Right atrium auricular region (tissue), 2 donors: ENCODE measurements at places on chromosomes 12 and 14.

- no peak for DNase-seq
Measured at GRCh38 chr14:73753887-73754795, 40.0 kb upstream of the PNMA1 start.

DNA sequence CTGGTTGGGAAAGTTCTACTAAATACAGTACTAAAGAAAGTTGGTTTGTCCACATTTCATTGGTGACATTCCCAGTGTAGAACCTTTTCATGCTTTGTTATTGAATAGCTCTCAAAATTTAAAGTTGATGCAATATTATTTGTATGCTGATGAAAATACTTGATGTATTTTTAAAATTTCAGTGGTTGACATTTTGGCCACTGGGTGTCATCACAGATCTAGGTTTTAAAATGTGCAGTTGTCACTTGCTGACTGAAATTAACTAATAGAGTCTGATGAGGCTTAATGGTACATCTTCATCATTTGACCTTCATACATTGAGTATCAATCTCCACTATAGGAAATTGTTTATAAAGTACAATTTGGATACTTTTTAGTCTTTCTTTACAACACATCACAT, 37.1 kb downstream of the CMAS start:
- DNase-seq, result no peak

GRCh38 chr14:39731912-39732311, 299.7 kb upstream of the FBXO33 start:
- no peak for DNase-seq

- DNase-seq, result no peak
Measured at GRCh38 chr12:74646831-74647230, 109.2 kb downstream of the ATXN7L3B start.

DNA sequence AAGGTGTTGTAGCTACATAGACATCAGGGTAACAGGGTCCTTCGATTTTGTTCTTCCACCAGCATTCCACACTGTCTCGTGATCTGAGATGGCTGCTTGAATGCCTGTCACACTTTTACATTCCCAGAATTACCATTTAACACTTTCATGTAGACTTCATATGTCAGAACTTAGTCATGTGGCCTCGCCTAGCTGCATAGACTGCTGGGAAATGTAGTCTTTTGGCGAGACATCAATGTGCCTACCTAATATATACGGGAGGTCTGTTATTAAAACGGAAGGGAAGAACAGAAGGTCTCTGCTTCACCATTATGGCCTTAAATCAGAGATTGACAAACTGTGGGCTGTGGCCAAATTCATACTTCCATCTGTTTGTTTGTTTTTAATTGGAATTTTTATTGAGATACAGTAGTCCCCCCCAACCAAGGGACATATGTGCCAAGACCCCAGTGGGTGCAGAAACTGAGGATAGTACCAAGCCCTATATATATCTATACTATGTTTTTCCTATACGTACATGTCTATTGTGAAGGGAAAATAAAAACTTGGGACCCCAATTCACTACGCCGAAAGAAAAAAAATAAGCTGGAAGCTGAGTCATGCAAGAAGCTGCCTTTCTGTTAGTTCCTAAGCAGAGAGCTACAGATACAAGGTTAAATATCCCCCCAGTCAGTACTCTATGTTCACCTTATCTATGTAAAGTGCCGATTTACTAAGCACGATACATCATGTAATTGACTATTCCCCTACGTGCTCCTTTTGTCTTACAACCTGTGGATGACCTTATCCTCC, 11.3 kb upstream of the HRK start:
- DNase-seq, result no peak

- no peak for DNase-seq
Measured at GRCh38 chr14:80078501-80078900, 132.8 kb downstream of the DIO2 start.

DNA sequence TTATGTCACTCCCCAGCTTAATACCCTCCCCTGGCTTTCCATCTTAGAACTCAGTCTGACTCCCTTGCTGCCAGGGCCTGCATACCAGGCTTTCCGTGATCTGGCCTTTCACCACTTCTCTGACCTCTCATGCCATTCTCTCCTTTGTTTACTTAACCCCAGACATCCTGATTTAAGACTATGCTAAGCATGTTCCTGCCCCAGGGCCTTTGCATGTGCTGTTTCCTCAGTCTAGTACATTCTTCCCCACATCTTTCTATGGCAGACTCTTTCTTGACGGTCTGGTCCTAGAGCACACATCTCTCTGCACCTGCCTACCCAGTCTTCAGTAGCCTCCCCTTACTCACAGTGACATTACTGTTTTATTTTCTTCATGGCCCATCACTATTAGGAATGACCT, 42.2 kb downstream of the PLXNC1 start:
- DNase-seq, result no peak

DNA sequence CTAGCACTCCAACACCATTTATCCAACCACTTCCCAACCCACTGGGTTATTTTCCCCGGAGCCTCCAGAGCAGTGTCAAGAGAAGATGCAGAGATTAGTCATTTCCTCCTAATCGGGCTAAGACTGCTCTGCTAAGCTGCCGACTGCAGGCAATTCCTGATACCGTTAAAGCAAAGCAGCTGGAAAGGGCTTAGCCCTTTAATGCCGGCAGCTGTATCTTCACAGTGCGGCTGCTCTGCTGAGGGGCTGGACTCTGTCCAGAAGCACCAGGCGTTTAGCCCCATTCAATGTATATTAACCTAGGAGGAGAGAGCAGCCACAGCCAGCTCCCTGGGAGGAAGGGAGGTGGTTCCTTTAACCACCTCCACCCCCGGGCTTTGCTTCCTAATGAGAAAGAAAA, 11.1 kb downstream of the AQP6 start:
- DNase-seq, result no peak
